Colonic mucosa (tissue), 4 donors: ENCODE measurements at places on chromosomes 1 and 21.

GRCh38 chr1:2976180-2976562 is 45.1 kb upstream of the ACTRT2 start:
- no peak for DNase-seq

DNA sequence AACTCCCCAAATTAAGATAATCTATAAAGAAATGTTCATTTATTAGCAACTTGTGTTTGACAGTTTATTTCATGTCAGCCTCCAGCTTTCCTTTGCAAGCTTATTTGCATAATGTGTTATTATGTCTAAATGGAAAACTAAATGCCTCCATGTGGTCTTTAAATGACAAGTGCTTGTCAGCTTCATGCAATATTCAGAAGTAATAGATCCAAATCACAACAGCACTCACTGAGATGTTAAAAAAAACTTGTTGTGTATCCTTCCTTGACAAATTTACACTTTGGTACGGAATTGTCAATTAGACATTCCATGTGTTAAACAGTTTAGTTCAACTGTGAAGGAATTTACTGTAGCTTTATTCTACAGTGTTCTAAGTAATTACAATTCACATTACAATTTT is 124.4 kb upstream of the PTBP2 start:
- no peak for DNase-seq

DNA sequence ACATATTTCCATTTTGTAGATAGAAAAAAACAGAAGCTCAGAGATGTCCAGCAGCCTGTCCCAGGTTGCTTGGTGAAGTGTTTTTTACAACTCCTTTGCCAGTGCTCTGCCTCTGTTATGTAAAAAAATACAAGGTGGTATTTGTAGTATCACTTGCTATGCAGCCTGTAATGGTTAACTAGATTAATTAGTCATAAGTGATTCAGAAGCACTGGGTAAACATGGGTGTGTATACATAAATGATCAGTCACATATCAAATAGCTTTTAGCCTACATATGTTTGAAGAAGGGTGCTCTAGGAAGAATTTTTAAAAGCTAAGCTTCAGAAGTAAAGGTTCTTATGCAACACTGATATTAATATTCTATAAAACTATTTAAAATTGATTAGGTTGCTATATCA is 70.0 kb upstream of the MAGI3 start:
- DNase-seq = no peak

- DNase-seq = no peak
These were observed 29.7 kb upstream of the CDC14A start for GRCh38 chr1:100322436-100323211.

DNA sequence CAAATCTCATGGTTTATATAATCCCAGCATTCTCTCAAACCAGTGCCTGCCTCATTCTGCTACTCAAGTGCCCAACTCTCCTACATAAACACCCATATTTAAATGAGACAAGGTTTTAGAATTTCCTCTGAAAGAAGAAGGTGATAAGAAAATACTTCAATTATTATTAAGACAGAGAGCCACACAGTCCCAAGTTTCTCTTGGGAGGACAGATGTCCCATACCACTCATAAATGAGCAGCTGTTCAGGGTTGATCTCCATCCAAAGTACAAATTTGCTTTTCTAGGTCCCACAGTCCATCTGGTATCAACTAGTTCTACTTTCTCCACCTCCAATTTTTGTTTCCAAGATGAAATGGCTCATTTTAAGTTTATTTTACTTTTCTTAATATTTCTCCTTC is 11.3 kb downstream of the DCAF8 start:
- no peak for DNase-seq

- no peak for DNase-seq
These were observed 165.9 kb downstream of the HLX start for GRCh38 chr1:221045151-221045550.

GRCh38 chr1:54805981-54806381 is 4.9 kb upstream of the TTC22 start:
- DNase-seq = no peak

GRCh38 chr1:87683196-87683956 is 354.7 kb downstream of the LMO4 start:
- DNase-seq = no peak

GRCh38 chr1:106680216-106680615 is 376.3 kb upstream of the PRMT6 start:
- no peak for DNase-seq

- DNase-seq = no peak
These were observed 56.9 kb downstream of the LPAR3 start for GRCh38 chr1:84836145-84836544.

GRCh38 chr1:152543820-152544219 is 22.8 kb downstream of the LCE3E start:
- no peak for DNase-seq

DNA sequence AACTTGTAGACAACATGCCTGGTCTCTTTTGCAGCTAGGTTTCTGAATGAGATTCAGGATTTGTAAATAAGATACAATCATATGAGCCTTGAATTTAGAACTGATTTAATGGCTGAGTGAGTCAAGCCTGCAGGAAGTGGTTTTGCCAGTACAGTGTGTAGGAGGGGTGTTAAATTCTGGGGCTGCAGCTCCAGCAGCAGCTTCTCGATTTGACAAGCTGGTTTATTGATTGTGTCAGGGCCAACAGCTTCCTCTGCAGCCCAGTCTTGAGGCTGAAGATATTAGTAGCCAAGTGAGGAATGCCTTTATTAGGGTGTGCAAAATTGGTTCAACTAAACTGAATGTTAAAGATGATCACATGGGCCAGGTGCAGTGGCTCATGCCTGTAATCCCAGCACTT is 11.5 kb upstream of the PLA2G5 start:
- DNase-seq = peak; percentile 16

GRCh38 chr1:180975551-180975950 is 47.1 kb downstream of the STX6 start:
- no peak for DNase-seq

DNA sequence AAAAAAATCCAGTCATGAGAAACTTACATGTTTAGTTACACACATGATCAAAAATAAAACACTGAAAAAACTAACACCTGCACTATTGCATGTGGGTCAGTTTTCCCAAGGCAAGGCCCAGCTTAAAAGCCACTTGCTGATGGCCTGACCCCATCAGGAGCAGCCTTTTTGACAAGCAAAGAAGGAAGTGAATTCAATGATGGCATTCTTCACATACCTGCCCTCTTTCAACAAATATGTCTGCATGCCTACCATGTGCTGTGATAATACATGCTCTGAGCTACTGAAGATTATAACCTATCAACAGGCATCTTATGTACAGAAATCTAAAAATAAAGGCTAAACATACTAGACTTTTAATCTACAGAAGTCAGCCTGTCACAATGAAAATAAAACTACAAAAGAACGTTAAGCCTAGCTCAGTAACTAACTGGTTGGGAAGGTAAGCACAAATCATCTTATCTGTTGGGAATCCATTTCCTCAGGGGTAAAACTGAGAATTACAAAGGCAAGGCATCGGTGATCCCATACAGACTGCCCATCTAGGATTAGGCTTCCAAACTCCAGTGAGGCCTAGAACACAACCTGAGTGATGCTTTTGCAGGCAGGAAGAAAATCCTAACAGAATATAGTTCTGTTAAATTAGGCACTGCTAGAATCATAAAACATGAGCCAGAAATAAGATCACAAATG is 14.5 kb downstream of the SORT1 start:
- DNase-seq = no peak

DNA sequence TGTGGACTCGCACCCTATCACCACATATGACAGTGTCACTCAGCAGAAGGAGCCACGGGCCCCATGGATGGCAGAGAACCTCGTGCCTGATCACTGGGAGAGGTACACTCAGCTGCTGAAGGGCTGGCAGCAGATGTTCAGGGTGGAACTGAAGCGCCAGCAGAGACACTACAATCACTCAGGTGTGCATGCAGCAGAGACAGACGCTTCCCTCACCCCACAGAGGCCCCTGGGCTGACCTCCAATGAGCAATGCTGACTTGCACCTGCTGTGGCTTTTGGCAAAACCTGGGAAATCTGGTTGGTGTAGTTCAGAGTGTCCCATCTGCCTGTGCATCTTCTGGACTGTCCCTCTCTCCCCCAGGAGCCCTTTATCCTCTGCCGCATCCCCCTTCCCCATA is 51.9 kb downstream of the KIAA1614 start:
- DNase-seq = no peak
